ENCODE measurements at places on chromosomes 2 and 18.

- no peak overlapping the region for H3K4me3 ChIP-seq
- no peaks in the 10 kb centered on the region for H3K36me3 ChIP-seq
- peaks cover 25% of the 10 kb centered on the region for H3K4me1 ChIP-seq
- no peaks in the 10 kb centered on the region for H3K27me3 ChIP-seq
- peak; percentile 43 for DNase-seq
Observed at GRCh38 chr18:61851940-61852451, 40.8 kb downstream of the RNF152 start.

DNA sequence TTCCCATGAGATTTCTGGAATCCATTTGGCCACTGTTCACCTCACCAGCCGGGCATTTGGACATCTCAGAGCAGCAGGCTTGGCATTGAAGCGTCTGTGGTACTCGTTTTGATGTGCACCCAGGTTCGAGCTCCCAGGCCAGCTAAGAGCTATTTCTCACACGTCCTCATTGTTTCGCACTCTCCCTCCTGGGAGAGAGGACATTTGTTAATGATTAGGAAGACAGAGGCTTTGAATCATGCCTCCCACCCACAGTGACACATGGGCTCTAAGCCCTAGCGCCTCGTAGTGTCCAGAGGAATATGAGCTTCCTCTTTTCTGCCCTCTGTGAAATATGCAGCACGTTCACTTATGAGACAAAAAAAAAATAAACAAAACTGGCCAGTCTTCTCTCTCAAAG lies 361.8 kb downstream of the RND3 start:
- H3K27me3 ChIP-seq: no peaks in the 10 kb centered on the region
- no peak overlapping the region for H3K27ac ChIP-seq
- DNase-seq: no peak
- no peak overlapping the region for H3K4me3 ChIP-seq
- no peaks in the 10 kb centered on the region for H3K4me1 ChIP-seq

DNA sequence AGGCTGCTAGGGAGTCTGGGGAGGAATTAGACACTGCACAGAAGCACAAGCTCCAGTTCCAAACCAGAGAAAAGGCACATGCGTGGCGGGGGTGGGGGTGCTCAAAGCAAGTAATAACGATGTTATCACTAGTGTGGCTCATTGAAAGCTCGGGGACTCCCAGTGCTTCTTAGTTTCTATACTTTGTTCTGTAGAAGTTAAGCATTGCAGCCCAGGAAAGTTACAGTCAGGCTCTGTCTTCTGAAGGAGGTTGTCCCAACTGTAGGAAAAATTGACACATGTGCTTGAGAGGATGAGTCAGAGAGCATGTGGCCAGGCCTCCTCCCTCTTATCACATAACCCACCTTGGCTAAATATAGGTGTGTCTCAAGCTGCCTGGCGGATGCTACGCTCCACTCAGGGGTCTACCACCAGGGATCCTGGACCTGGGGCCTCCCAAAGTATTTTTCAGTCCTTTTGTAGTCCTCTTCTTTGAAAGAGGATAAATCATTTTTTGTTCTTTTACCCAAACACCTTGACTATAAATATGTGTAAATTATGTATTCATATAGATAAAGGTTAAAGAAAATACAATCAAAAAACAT lies 3.8 kb downstream of the GALNT5 start:
- peaks cover 8% of the 10 kb centered on the region for H3K4me1 ChIP-seq
- DNase-seq: peak; percentile 43
- H3K4me3 ChIP-seq: no peak overlapping the region
- H3K27ac ChIP-seq: peak overlapping the region; percentile 36
- no peaks in the 10 kb centered on the region for H3K36me3 ChIP-seq

DNA sequence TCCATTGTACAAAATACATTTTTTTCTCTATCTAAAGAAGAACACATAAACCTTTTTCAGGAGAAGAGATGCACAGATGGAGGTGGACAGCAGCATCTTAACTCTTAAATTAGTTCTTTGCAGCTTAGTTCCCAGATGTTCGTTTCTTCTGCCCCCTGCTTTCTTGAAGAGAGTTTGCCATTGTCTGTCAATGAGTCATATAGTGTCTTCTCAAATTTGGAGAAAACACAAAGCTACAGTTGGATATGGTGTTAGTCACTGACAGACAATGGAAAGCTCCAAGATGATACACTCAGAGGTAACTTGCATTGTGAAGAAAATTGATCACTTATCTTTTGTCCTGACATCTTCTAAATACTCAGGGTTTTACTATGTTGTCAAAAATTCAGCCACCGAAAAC lies 48.8 kb upstream of the TMEFF2 start:
- DNase-seq: no peak
- H3K4me3 ChIP-seq: no peak overlapping the region
- H3K36me3 ChIP-seq: no peaks in the 10 kb centered on the region
- no peaks in the 10 kb centered on the region for H3K4me1 ChIP-seq
- no peak overlapping the region for H3K27ac ChIP-seq
- H3K27me3 ChIP-seq: no peaks in the 10 kb centered on the region
